ENCODE measurements at places on chromosomes 4 and X. TPM values are rescaled to one million over a fixed set of nuclear protein-coding genes. Genes with fewer than 3 reads are reported as not detected.
A peak's percentile ranks its signal among the peaks of the same experiment; 100 is the strongest.

The RXFP1 gene
- not detected for total RNA-seq

The PNCK gene
- 19.7 TPM for total RNA-seq

The C4orf36 gene
- total RNA-seq = 8.6 TPM

The NUDT10 gene
- 23.9 TPM for total RNA-seq

The PRDM8 gene
- total RNA-seq = 0.03 TPM

The CENPE gene
- 55.7 TPM for total RNA-seq

The SERPINA7 gene
- total RNA-seq = not detected

The RNF128 gene
- not detected for total RNA-seq

The DMRTC1B gene
- total RNA-seq = 0.34 TPM

GRCh38 chr4:15848191-15848842 is 70.2 kb downstream of the CD38 start:
- DNase-seq = no peak

GRCh38 chr4:86256086-86256485 is 103.8 kb downstream of the MAPK10 start:
- DNase-seq = no peak

DNA sequence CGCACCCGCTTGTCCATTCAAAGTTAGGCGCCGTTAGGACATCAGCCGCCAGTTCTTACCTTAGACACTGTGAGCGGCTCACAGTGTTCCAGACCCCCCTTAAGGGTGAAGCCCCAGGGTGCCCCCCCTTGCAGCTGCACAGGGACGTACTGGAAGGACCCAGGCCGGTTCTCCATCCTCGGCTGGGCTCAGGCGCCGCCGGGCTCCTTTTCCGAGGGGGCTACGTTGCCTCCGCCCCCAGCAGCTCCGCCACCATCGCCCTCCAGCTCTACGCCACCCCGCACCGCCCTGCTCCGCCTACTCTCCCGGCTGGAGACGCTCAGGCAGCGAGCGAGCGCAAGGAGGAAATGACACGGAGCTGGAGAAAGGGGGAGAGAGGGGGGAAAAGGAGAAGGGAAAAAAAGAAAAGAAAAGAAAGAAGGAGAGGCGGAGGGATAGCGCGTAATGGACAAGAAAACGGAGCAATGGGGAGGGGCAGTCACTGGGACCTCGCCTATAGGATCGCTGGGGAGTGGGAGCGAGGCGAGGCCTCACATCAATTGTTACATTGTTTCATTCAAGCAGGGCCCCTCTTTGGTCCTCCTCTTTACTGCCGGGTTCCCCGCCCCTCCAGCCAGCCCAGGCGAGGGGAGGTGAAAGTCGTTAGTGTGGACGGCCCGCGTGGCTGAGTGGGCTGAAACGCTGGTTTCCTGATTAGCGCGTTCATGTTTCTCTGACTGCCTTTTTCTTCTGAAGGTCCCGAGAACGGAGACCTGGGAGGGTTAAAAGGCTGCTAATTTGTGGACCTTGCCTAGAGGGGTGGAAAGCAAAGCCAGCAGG is at the start of gene SHROOM4:
SHROOM4 (minus strand) TSS at position 352 of the 819 bp plus-strand sequence; CDS start at position 176, 176 bp downstream.
- DNase-seq = peak; percentile 78

DNA sequence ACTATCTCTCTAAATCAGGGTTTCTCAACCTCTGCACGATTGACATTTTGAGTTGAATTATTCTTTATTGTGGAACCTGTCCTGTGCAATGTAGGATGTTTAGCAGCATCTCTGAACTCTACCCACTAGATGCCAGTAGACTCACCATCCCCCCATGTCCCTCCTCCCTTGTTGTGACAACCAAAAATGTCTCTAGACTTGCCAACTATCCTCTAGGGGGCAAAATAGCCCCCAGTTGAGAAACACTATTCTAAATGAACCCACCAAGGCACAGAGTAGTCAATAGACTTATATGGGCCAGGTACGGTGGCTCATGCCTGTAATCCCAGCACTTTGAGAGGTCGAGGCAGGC is 49.1 kb upstream of the GAB1 start:
- DNase-seq = peak; percentile 22

DNA sequence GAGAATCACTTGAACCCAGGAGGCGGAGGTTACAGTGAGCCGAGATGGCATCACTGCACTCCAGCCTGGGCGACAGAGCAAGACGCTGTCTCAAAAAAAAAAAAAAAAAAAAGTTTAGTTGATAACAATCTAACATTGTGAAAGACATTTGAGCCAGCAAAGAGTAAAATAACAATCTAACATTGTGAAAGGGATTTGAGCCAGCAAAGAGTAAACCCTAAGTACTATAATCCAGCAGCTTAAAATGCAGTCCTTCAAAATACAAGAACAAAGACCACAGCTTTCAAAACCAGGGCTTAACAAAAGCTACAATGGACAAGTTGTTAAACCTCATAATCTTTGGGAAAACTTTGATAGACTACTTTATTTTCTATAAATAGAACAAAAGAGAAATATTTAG is 16.9 kb downstream of the MFAP3L start:
- DNase-seq = peak; percentile 29

GRCh38 chrX:150372756-150373155 is 9.6 kb downstream of the MAMLD1 start:
- no peak for DNase-seq

- no peak for DNase-seq
Observed at GRCh38 chr4:92406488-92406887, 102.7 kb downstream of the GRID2 start.

GRCh38 chr4:168723020-168723419 is 226.2 kb downstream of the PALLD start:
- no peak for DNase-seq

DNA sequence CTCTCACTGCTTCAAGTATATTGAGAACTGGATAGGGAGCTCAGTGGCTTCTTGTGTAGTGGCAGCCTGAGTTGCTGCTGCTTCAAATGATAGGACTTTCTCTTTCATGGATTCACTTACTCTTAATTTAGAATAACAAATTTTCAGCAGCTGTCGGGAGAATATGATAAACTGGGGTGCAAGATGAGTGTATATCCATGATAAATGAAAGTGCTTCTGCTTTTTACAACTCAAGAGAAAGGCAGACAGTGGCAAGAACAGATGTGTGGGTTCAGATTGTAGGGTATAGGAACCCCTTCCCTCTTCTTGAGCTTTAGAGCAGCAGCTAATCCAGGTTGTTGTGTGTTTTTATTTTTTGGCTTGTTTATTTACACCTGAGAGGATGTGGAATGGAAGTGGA is 1.0 kb downstream of the SH3BGRL start:
- DNase-seq = no peak

- no peak for DNase-seq
Observed at GRCh38 chrX:9352243-9352642, 112.6 kb upstream of the TBL1X start.

DNA sequence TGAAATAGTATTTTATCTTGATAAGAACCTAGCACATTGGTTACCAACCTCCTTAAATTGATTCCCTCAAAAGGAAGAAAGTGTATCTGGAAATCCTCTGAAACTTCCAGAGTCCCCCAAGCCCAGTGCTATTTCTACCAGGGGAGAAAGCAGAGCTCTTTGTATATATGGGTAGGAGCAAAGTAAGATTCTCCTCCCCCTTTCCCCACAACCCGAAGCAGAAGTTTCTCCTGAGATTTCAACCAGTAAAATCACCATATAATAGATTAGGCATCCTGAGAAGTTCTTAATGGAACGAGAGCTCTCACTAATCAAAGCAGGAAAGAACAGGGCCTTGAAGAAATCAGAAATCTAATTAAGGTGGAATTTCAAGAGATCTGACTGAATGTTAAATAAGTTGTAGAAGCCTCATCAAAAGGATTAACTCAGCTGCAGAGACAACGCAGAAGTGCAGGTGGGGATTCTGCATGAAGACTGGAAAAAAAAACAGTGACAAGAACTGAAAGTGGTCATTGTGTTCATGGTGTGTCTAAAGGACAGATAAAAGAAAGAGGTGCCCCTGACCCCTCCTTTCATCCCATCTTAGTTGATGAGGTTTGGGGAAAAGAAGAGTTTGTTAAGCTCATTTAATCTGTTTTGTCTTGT is 39.1 kb downstream of the VSIG4 start:
- DNase-seq = no peak

- peak; percentile 82 for DNase-seq
Observed at GRCh38 chrX:115561605-115562479, 868 bp downstream of the PLS3 start.

DNA sequence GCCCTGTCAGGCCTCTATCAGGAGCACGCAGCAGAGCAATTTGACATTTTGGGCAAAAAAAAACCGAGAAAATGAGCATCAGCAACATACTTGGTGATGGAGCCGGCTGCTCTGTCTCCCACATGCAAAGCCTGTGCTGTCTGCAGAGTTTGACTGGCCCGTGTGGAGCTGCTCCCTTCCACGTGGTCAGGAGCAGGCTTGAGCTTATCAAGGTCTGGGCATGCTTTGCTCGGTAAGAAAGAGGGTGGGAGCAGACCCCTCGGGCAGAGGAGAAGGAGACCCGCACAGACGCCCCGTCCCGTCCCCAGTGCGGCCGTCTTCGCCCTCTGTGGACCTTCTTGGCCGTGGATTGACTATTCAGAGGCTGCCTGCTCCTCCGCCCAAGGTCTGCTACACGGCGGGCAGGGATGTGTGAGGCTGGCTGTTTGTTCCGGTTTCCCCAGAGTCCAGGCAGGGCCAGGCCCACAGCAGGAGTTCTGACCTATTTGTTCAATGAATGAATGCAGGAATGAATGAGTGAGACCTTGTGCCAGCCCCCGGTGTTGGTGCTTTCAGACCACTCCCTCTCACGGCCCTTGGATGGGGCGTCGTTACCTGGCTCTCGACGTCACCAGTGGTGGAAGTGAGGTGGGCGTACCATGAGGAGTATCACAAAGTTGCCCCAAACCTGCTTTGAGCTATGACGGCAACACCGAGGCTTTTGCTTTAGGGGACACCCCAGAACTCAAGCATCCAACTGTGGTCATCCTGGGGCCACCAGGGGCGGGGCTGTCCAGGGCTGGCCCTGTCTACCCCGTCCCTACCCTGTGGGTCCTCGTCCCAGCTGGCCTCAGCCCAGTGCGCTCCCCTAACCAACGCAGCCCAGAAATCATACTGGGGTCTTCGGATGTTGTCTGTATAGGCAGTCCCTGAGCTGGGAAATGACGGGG is 54.7 kb upstream of the ADRA2C start:
- no peak for DNase-seq

DNA sequence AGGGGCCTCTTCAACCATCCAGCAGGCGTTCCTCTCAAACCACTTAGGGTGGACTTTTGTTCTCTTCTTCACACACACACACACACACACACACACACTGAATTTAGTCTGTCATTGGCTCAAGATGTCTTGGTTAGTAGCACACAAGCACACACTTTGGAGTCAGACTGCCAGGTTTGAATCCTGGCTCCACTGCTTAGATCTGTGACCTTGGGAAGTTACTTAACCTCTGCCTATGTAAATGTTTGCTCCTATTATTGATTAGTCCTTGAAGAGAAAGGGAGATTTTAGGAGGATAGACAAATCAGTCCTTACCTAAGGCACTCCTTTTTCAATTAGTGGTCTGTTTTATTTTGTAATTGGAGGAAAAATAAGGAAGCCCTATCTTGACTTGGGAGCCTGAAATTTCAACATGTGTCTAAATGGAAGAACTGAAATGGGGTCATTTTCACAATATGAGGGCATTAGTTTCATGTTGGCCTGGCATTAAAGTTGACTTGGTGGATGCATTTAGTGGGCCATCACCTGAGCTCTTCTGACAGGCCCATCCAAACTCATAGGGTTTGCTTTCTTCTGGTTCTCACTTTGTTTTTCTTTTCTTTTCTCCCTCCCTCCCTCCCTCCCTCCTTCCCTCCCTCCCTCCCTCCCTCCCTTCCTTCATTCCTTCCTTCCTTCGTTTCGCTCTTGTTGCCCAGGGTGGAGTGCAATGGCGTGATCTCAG is 13.3 kb upstream of the TMEM131L start:
- peak; percentile 10 for DNase-seq

DNA sequence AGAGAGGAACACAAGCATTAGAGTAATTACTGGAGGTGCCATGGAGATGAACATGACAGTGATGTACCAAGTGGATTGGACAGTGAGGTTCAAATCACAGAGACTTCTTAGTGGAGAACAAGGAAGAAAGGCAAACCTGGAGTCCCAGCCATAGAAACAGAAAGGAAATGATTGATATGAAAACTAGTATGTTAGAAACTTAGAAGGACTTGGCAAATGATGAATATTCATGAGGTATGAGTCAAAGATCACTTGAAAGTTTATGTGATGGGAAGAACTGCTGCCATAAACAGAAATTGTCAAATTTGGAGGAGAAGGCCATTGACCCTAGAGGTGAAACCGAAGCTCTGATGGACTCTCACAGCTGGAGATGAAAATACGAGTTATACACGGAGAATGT is 88.2 kb downstream of the PHOX2B start:
- DNase-seq = no peak

GRCh38 chr4:123218981-123219380 is 177.6 kb upstream of the SPRY1 start:
- DNase-seq = no peak

- DNase-seq = no peak
Observed at GRCh38 chrX:16250296-16250695, 83.0 kb downstream of the MAGEB17 start.

GRCh38 chr4:74480267-74480666 is 35.3 kb downstream of the AREG start:
- no peak for DNase-seq

DNA sequence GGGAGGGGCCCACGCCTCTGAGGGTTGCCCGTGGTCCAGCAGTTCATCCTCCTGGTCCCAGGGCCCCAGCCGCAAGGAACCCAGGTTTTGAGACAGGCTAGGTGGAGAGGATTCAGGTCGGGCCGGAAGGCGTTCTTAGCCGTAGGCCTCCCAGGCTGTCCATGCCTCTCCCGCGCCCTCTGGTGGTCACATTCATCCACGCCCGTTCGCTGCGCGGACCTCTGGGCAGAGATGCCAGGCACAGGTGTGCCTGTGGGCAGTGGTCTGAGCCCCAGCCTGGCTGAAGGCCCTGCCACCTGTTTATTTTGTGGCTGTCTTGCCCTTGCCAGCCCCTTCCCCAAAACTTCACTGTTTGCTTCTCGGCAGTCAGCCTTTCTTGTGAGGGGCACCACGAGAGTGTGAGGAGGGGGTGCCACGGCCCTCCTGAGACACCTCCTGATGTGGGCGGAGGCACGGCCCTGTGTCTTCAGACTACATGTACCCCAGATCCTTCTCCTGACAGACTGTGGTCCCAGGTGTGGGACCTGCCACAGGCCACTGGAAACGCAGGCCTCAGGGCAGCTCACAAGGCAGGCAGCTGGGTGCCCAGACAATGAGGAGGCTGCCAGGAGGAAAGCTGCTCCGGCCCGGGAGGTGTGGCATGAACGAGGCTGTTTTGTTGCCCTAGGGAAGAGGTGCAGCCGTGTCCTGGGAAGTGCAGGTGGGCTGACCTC is 5.0 kb downstream of the UVSSA start:
- peak; percentile 89 for DNase-seq
